ENCODE measurements at places on chromosomes 3 and 15.

- no peak for DNase-seq
Measured at GRCh38 chr3:130933801-130934345, 40.0 kb downstream of the ATP2C1 start.

- no peak for DNase-seq
Measured at GRCh38 chr3:136939489-136939888, 18.3 kb upstream of the IL20RB start.

DNA sequence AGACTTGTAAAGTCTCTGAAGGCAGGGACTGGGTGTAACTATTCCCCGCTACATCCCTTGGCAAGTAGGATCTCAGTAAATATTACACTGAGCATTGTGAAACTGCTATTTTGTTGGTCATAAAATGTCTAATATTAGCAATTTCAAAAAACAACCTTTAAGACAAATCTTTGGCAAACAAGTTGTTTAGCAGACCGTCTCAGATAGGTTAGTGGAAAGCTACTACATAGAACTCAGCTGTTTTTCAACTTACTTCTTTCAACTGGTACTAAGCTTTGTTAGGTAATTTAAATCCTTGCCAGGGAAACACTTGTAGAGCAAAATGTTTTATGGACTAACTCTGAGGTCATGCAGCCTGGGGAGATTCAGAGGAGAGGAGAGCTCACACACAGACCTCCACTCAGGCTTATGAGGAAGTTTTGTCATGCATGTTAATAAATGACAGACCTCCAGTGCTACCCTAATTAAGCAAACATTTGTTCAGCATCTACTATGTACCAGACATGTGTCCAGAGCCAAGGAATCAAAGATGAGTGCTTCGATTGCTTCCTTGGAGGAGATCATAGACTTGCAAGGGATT lies 61.6 kb upstream of the STAC start:
- DNase-seq, result no peak

DNA sequence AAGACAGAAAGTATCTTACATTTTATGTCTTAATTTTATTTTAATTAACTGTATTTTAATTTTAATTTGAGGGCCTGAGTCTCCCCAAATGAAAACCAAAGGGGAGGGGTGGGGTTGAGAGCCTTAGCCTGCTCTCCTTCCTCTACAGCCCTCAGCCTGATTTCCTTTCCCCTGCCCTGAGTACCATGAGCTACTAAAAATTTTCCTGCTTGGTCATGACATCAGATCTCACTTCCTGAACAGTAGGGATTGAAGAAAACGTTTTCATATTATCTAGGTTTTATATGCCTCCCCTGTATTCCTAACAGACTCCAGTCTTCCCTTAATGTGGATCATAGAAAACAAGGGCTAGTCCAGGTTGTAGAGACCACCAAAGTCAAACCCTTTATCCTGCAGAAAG lies 133.9 kb downstream of the MYLK start:
- DNase-seq, result no peak

GRCh38 chr15:37756407-37756806 lies 178.0 kb upstream of the TMCO5A start:
- no peak for DNase-seq

GRCh38 chr3:100331660-100332059 lies 2.9 kb upstream of the NIT2 start:
- no peak for DNase-seq

- no peak for DNase-seq
Measured at GRCh38 chr15:72184165-72184811, 13.3 kb downstream of the GRAMD2A start.

- no peak for DNase-seq
Measured at GRCh38 chr3:159472611-159473010, 516.0 kb upstream of the IL12A start.

DNA sequence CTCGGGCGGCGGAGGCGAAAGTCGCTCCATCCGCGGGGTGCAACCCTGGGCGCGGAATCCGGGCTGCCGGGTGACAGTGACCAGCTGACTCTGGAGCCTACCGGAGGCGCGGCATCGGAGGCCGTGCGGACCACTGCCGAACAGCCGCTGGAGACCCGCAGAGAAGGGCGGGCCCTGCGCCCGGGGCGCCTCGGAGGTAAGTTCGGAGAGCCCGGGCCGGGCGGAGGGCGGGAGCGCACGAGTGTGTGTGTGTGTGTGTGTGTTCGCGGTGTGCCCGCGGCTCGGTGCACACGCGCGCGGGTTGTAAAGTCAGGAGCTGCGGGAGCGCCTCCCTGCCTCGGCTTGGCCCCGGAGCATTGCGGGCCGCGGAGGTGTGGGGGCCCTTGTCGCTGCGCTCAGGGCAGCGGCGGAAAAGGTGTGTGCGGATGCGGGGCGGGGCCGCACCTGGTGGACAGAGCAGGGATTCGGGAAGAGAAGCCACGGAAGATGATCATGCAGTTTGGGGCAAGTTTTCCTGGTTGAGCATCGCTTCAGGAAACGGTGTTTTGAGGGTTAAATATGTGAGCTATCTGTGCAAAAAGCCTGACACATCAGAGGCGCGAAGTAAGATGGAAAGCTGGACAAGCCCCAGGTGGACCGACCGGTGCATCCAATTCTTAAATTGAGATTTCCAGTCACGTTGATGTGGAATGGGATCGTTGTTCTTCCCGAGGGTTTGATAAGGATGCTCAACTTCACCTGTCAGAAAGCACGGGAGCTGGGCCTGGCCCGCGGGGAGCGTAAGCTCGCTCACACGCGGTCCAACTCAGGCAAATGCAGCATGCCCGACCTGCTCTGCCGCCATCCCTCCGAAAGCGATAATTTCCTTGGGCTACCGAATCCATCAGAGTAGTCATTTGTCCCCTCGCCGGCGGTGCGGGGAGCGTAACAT lies 474 bp downstream of the MINAR1 start:
- peak; percentile 15 for DNase-seq

- no peak for DNase-seq
Measured at GRCh38 chr15:29680465-29681165, 141.7 kb downstream of the TJP1 start.

- peak; percentile 88 for DNase-seq
Measured at GRCh38 chr15:35545824-35546510, at the start of gene DPH6. DPH6 (minus strand) TSS chr15:35546165; CDS start chr15:35546141, 24 bp downstream.

DNA sequence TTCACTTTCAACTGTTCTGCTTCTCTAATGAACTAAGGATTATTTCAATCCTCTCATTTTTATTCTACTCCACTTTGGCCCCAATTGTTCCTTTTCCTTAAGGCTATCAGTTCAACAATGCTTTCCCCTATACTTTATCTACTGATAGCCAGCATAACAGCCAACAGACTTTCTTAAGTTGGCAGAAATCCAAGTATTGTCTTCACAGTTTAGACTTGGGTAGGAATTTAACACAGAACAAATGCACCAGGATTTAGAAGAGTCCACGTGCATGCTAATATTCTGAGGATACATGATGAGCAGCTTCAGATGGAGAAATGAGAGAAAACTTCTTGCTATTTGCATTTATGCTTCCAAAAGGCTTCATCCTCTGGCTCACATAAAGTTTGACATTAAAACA lies 54.8 kb downstream of the FBN1 start:
- no peak for DNase-seq

DNA sequence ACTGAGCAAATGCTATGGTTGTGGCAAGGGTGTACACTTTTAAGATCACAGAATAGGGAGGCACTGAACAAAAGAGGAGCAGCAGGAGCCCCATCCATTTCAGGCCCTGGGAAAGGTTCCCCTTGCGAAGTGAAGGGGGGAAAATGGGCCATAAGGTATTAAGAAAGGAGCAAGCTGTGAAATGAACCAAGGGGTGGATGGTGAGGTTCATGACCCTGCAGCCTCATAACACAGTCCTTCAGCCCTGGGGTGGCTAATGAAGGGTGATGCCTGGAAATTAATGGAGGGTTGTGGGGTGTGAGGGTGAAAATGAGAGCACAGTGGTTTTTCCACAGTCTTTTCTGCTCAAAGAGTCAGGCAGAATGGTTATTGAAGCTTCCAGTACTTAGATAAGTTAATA lies 150.1 kb downstream of the PDZRN3 start:
- DNase-seq, result no peak

DNA sequence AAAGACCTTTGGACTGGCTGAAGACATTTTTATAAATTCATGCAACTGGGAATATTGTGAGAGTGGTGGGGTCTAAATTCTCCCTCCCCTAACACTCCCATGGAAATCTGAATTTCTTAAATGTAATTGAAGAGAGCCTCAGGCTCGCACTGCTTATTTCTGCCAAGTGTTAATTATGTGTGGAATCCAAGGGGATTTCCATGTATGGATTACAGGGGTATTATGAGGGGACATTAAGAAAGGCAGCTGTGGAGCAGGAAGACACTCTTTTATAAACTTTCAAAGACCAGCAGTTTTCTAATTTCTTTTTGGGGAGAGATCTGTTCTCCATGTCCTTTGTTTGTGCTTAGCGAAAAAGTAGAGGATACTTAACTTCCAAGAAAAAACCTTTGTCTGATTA lies 152.1 kb upstream of the TBL1XR1 start:
- no peak for DNase-seq

- no peak for DNase-seq
Measured at GRCh38 chr3:14120111-14120920, 4.4 kb downstream of the CHCHD4 start.

GRCh38 chr15:54820811-54821210 lies 375.9 kb downstream of the RSL24D1 start:
- DNase-seq, result no peak

GRCh38 chr3:71672340-71672739 lies 52.9 kb downstream of the EIF4E3 start:
- no peak for DNase-seq

DNA sequence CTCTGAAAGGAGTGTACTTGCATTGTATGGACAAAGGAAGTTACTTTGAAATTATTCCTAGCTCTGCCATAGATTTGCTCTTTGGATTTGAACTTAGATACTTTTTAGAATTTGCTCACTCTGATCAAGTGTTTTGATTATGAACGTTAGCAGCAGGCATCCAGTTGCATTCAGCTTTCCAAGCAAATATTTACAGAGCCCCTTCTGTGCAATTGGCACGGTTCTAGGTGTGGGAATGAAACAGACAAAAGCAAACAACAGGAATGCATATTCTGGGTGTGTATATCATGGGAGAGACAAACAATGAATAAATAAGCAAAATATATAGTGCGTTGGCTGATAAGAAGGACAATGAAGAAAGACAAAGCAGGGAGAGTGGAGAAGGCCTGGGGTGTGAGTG lies 125.5 kb upstream of the ADAMTS9 start:
- DNase-seq, result no peak

DNA sequence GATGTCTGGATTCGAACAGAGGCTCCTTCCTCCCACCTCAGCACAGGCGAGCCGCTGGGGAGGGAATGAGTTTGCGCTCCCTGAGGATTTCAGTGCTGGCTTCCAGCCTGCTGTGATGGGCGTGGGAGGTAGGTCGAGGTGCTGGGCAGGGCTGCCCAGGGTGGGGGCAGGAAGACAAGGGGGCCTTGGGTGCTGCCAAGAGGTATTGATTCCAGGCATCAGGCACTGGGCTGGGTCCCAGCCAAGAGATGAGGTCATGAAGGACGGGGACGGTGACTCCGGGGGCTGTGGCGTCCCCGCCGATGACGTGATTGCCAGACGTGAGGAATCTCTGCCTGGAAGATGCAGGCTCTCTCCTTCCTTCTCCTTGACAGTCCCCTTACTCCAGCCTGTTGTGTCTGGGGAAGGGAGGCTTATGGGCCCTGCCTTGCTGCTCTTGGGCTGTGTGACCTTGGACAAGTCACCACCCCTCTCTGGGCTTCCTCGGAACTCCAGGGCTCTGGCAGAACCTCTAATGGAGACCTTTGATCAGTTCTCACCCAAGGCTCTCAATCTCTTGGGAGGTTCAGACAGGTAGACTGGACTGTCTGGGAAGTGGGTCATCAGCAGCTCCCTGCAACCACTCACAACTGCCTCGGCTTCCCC lies 116.8 kb downstream of the FBLN2 start:
- no peak for DNase-seq

- DNase-seq, result no peak
Measured at GRCh38 chr3:127483005-127483641, 107.4 kb downstream of the TPRA1 start.

DNA sequence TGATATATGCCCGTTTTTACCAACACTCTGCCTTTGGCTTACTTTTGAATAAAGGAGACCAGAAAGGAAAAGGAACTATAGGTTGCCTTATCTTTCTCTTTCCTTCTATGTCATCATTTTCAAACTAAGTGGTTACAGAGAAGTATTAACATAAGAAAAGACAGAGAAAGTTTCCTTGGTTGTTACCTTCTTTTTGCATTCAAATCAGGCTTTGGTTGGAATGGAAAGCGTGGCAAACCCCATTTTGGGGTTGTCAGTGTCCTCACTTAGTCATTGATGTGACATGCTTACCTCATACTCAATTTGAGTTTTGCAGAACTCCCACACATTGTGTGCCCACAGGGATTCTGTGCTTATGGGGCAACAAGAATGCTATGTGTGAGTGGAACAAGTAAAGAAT lies 3.7 kb upstream of the THRB start:
- DNase-seq, result no peak

DNA sequence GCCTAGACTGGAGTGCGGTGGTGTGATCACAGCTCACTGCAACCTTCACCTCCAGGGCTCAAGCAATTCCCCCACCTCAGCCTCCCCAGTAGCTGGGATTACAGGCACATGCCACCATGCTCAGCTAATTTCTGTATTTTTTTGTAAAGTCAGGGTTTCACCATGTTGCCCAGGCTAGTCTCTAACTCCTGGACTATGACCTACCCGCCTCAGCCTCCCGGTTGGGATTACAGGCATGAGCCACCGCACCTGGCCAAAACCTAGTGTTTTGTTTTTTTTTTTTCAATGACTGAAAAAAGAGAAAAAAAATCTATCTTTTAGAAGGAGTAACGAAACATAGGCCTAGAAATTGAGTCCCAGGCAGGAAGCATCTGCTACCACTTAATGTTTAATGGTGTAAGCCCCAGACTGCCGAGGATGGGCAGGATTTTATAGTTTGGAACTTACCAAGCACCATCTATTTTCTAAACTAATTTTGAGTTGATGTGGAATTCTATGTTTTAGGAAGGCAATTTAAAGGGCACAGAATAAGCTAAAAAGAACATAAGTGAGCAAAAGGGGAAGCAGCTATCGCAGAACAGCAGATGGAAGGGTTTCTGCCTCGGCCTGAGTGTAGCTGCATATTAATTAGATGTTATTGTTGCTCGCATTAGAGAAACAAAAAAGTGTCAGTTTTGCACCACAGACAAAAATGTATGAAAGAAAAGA lies 24.2 kb upstream of the CA12 start:
- DNase-seq, result no peak

DNA sequence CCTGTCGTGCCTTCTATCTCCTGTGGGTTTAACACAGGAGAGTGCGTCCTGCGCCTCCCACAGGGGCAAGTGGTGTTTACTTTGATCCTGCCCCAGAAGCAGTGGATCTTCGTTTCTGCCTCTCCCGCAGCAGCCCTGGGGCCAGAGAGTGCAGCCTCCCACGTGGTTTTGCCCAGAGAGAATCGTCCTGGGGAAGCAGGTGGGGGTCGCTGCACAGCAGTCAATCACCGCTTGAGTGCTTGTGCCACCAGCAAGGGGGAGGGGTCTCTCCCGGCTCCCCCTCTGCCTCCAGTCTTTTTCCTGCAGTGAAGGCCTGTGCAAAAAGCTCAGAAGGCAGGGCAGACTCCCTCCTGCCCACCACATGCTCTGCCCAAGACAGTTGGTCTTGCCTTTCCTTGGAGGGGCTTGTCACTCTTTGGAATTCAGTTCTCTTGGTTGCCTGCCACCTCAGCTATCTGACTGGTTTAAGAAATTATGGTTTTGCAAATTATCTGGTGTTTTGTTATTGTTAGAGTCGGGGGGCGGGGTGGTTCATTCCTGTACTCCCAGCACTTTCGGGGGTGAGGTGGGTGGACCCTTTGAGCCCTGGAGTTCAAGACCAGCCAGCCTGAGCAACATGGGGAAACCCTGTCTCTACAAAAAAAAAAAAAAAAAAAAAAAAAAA lies 26.9 kb downstream of the STOML1 start:
- DNase-seq, result peak; percentile 80

GRCh38 chr3:43858294-43858701 lies 167.6 kb downstream of the ABHD5 start:
- DNase-seq, result no peak
